Natural killer cell (primary cell): ENCODE measurements at places on chromosomes 5 and 9. TPM values are rescaled to one million over a fixed set of nuclear protein-coding genes. Genes with fewer than 3 reads are reported as not detected.

DNA sequence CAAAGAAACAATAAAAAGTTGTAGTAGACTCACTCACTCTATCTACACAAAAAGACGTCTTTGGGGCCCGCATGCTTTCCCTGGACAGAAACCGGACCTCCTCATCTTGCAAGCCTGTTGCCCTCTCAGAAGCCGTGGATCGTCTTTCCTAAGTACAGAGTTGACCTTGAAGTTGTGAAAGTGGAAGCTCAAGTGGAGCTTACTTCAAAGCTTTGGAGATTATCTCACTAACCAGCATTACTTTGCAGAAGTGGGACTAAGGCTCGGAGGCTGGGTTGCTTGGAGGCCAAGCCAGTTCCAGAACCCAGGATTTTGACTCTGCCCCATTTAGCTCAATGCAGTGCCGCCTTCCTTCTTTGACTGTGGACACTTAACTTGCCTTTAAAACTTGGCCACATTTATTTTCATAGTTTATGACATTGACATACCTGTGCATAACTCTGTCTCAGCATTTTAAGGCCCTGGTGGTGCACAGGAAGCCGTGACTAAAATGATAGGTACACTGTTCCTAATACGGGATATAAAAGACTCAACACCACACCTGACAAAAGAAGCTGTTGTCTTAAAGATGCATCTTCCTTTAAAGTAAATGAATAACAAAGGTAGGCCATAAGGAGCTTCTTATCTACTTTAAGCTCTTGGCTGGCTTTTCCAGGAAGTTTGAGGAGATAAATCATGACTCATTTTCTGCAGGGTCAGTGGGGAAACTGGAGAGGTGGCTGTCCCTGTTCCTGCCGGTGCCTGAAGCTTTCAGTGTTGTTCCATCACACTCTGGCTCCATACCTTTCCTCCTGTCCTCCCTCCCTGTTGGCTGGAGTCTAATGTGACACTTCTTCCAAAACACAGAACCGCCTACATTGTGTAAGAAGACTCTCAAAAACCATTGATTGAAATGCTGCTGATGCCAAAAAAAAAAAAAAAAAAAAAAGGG lies 10.7 kb downstream of the SLC25A25 start:
- no peak for DNase-seq

Gene TYRP1
- not detected for total RNA-seq

DNA sequence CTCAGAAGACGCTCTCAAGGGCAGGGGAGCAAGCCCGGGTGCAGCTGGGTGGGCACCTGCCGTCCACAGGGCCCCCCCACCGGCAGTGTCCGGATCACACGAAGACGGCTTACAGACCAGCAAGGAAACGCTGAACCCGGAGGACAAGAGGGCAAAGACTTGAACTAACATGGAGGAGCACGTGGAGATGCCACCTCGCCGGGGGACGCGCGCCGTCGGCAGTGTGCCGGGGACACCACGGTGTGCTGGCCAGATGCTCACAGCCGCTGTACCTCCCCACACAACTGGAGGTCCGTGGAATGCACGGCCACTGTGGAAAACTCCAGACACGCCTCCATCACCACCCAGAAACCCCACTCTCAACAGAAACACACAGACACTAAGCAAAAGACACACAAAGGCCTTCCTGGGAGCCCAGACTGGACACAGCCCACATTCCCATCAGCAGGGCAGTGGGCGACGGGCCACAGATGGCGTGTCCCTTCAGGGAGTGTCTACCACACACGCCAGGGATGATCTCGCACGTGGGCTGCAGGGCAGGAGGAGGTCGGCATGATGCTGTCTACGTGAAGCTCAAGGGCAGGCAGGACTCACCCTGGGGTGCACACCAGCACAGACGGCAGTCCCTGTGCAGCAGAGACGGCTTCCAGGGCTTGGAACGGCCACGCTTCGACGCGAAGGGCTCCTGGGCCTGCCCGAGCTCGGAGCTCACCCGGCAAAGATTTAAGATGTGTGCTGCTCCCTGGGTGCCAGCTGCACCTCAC lies 8.6 kb upstream of the SLC12A7 start:
- no peak for DNase-seq

GRCh38 chr5:37787742-37788141 lies 52.1 kb downstream of the GDNF start:
- no peak for DNase-seq

GRCh38 chr9:128499920-128500319 lies 4.6 kb upstream of the GLE1 start:
- no peak for DNase-seq

Gene ARAP3
- total RNA-seq, result 25.2 TPM

Gene ZNG1E
- 35.3 TPM for total RNA-seq

GRCh38 chr5:58653521-58653920 lies 70.6 kb downstream of the RAB3C start:
- no peak for DNase-seq

DNA sequence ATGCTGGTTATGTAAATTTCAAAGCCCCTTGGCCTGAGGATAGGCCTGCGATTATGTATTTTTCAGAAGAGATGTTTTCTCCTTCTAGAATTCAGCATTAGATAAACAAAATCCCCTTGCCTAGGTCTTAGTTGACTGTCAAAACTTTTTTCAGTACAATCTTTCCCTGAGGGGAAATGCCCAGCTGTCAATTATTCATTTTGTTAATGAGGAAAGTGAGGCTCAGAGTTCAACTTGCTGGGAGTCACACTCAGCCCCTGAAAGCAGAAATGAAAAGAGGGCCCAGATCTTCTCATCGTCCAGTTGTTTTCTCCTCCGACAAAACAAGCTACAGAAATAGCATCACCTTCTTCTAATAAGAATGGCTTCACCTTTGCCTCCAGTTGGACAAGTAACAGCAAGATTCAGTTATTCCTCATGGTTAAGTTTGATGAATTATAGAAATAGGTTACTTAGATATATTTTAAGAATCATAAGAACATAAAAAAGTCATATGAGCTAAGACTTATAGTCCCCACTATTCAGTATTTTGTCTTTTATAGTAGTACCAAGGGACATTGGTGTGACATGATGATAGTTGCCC lies 627.1 kb upstream of the WWC1 start:
- no peak for DNase-seq

DNA sequence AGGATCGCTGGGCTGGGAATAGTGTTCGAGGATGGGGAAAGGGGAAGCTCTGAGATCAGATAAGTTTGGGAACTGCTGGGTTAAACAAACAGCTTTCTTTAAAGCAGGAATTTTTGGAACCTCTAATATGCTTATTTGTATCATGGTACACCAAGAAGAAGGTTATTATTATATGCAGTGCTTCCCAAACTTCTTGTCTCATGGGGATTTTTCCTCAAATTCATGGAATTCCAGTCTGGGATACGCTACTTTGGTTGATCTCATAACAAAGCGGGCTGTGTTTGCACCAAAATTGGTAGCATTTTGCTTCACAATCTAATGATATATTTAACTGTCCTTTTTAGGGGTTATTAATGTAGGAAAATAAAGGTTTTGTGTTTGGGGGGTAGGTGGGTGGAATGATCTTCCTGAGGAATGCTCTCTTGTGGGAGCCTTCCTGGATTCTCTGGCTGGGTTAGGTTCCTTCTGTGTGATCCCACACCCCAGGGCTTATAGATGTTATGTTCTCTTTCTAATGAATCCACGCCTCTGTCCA lies 116.2 kb upstream of the PANK3 start:
- DNase-seq, result no peak

Gene SLC45A2
- total RNA-seq, result not detected

DNA sequence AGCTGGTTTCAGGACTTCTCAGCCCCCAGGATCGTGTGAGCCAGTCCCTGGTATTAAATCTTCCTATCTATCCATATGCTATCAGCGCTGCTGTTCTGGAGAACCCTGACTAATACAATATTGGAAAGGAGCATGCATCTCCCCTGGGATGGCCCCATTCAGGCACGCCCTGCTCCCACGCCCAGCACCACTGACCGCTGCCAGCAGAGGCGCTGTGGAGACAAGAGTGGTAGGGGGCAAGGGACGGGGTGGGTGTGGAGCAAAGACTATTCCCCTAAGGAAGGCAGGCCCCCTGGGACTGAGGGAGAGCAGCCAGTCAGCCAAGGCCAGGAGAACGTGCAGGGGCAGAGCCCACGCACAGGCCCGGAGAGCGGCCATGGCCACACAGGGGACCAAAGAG lies 116.0 kb downstream of the VAV2 start:
- no peak for DNase-seq

GRCh38 chr5:81749561-81750307 lies 1.2 kb downstream of the SSBP2 start:
- DNase-seq, result peak; percentile 68

GRCh38 chr5:138948471-138949222 lies 73.5 kb upstream of the LRRTM2 start:
- no peak for DNase-seq

Gene TAF11L10
- total RNA-seq, result not detected

Gene CDO1
- not detected for total RNA-seq

DNA sequence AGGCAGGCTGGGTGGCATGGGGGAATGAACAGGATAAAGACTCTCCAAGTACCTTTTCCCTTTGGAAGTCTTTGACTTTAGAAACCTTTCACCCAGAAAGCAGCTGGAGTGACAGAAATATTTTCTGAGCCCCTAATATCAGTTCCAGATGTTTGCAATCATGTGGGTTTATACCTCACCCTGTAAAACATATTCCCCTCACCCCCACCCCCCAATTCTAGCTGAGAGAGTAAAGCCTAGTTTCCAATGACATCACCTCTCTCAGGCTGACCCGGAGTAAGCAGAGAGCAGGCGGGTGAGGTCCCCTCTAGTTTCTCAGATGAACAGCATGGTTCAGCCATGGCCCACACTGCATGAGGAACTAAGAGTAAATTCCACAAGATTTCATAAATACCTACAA lies 82.9 kb upstream of the TRIM32 start:
- no peak for DNase-seq

DNA sequence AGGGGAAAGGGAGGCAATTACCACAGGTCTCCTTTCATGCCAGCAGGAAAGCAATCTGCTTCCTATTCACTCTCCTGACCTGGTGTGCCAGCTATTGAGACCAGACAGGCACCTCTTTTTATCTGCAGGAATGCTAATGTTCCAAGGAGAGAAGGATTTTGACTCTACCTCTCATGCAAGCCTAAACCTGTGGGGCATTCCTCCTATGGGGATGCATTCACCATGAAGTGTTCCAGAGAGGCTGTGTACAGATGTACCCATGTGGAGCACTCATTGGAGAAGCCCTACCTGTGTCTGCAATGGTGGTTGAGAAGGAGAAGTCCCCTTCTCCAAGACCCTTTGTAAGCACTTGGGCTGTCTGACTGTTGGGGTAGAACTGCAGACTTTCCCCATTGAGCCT lies 45.4 kb upstream of the EDIL3 start:
- no peak for DNase-seq

GRCh38 chr9:129256959-129257713 lies 79.1 kb upstream of the IER5L start:
- no peak for DNase-seq

Gene EIF4E1B
- total RNA-seq, result not detected

DNA sequence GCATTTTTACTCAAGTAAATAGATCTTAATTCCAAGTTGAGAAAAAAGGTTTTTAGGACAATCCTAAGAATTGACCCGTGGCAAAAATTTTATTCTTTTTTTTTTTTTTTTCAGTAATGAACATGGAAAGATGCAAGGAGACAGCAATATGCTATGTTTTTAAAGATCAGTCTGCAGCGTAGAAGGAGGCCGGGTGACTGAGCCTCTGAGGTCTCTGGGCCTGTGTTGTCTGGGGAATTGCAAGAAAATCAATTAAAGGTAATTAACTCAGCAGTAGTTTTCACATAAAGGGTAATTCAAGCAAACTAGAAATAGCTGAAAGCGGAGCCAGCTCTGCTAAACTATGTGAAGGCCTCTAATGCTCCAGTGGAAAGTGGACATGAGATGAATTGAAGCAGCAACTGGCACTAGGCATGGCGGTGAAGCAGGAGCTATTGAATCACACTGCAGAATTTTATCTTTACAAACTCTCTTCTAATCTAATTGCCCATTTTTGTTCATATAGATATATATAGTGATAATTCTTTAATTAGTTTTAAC lies 285.2 kb upstream of the ITGA1 start:
- no peak for DNase-seq

DNA sequence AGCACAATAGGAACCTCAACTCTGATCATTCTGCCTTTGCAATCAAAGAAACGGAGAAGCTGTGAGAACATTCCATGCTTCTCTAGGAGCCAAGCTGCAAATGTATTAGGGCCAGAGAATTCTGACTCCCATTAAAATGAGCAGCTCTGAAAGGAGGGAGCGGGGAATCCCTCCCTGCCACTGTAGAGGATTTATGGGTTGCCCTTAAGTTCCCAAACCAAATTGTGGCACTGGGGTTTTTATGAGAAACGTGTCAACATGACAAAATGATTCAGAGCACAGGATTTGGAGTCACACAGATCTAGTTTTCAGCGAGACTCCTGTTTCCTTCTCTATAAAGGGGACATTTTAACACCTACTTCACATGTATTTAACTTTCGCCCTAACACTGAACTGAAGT lies 1.8 kb downstream of the IL6ST start:
- DNase-seq, result no peak

Gene ST8SIA4
- total RNA-seq, result 63.1 TPM

- no peak for DNase-seq
Observed at GRCh38 chr5:88364991-88365390, 96.3 kb upstream of the TMEM161B start.

Gene OR13F1
- not detected for total RNA-seq

Gene PCDHA10
- not detected for total RNA-seq

DNA sequence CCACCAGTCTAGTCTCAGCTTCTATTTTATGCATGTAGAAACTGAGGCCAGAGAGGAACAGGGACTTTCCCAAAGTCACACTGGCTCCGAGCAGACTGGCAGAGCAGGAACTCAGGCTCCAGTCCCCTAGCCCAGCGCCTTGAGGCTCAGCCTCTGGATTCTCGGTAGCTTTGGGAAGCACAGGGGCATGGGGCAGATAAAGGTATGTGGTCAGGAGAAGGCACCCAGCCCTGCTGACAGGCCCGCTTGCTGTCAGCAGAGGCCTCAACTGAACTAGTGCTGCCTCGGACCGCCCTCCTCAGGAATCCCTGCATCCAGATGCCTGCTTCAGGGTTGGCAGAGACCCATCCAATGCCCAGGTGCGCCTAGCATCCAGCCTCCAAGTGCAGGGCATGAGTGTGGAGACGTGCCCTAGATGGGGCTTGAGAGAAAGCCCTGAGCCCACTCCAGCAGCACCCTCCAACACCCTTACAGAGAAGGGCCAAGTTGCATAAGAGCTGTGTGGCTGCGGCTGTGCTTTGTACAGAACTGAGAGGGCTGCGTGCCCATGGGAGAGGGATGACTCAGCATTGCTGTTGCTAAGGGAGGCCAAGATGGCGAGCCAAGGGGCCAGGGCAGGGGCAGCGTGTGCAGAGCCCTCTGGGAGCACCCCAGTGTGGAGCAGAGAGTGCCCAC lies 168.6 kb downstream of the MACROH2A1 start:
- no peak for DNase-seq

Gene AIF1L
- not detected for total RNA-seq

Gene HTR1A
- total RNA-seq, result not detected

Gene TSSK1B
- total RNA-seq, result not detected

GRCh38 chr9:112157087-112157486 lies 18.0 kb downstream of the SUSD1 start:
- no peak for DNase-seq

Gene PCA3
- 0.36 TPM for total RNA-seq
